MCF 10A (cell line): ENCODE measurements at places on chromosomes 4 and X.
A peak's percentile ranks its signal among the peaks of the same experiment; 100 is the strongest.

GRCh38 chr4:37765741-37766140 lies 60.7 kb upstream of the PGM2 start:
- peaks cover 22% of the 10 kb centered on the region for H3K4me1 ChIP-seq
- no peaks in the 10 kb centered on the region for H3K27me3 ChIP-seq
- no peaks in the 10 kb centered on the region for H3K36me3 ChIP-seq
- no peak for DNase-seq
- no peak overlapping the region for H3K27ac ChIP-seq
- no peak overlapping the region for H3K4me3 ChIP-seq

DNA sequence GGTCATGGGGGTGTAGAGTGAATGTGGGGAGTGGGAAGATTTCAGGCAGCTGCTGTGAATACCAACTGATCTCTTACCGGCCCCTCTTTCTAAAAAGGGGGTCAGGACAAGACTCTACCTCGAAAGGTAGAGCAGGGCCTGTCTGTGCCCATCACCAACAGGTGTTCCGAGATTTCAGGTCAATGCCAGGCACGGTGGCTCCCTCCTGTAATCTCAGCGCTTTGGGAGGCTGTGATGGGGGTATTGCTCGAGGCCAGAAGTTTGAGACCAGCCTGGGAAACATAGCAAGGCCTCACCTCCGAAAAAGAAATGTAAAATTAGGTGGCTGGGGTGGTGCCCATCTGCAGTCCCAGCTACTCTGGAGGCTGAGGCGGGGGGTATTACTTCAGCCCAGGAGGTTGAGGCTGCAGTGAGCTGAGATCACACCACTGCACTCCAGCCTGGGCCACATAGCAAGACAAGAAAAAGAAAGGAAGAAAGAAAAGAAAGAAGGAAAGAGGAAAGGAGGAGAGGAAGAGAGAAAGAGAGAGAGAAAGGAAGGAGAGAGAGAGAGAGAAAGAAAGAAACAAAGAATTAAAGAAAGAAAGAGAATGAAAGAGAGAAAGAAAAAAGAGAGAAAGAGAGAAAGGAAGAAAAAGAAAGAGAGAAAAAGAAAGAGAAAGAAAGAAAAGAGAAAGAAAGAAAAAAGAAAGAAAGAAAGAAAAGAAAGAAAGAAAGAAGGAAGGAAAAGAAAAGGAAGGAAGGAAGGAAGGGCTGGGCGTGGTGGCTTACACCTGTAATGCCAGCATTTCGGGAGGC lies 50.1 kb downstream of the CRLF2 start:
- H3K27me3 ChIP-seq, result no peaks in the 10 kb centered on the region
- H3K36me3 ChIP-seq, result peaks cover 15% of the 10 kb centered on the region
- no peaks in the 10 kb centered on the region for H3K4me1 ChIP-seq
- H3K4me3 ChIP-seq, result no peak overlapping the region

DNA sequence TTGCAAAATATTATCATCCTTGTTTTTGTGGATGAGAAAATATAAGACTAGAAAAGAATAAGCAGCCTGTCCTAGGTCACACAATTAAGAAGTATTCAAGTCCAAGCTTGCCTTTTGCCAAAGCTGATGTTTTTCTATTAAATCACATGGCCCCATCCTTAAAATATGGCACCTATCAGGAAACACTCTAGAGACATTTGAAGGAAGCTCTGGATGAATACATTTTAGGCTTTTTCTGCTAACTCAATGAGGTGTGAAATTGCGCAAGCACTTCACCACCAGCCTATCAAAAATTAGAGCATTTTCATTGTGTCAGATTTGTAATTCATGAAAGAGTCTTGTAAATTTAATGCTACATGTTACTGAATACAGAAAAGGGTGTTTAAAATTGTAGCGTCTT lies 251.1 kb upstream of the MAD2L1 start:
- H3K4me3 ChIP-seq, result no peak overlapping the region
- no peak overlapping the region for H3K27ac ChIP-seq

DNA sequence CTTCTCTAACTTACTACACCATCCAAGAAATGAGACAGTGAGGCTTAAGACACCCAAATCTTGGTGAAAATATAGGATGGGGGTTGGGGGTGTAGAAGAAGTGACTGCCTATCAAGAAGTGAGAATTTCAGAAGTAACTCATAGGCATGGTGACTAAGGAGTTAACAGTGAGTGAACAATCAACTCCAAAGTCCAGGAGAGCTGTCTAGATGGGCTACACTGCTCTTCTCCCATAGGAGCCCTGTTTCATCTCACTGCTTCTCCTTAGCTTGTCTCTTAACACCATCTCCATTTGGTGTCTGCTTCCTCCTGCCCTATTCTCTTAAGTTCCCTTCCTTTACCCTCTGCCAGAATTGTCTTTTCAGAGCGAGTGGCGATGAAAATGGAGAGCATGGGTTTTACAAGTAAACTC lies 22.7 kb downstream of the FABP2 start:
- H3K27me3 ChIP-seq, result no peaks in the 10 kb centered on the region
- H3K4me1 ChIP-seq, result peaks cover 12% of the 10 kb centered on the region
- H3K36me3 ChIP-seq, result peaks cover 30% of the 10 kb centered on the region
- H3K4me3 ChIP-seq, result peak overlapping the region; percentile 93
- peak overlapping the region; percentile 97 for H3K27ac ChIP-seq

GRCh38 chrX:14015941-14016340 lies 13.8 kb downstream of the GEMIN8 start:
- H3K4me3 ChIP-seq, result no peak overlapping the region
- no peaks in the 10 kb centered on the region for H3K27me3 ChIP-seq
- DNase-seq, result no peak
- peaks cover 43% of the 10 kb centered on the region for H3K36me3 ChIP-seq
- peaks cover 1% of the 10 kb centered on the region for H3K4me1 ChIP-seq

GRCh38 chr4:61427818-61428495 lies 227.8 kb downstream of the ADGRL3 start:
- H3K27ac ChIP-seq, result no peak overlapping the region
- H3K27me3 ChIP-seq, result no peaks in the 10 kb centered on the region
- H3K4me3 ChIP-seq, result no peak overlapping the region
- peak; percentile 80 for DNase-seq

DNA sequence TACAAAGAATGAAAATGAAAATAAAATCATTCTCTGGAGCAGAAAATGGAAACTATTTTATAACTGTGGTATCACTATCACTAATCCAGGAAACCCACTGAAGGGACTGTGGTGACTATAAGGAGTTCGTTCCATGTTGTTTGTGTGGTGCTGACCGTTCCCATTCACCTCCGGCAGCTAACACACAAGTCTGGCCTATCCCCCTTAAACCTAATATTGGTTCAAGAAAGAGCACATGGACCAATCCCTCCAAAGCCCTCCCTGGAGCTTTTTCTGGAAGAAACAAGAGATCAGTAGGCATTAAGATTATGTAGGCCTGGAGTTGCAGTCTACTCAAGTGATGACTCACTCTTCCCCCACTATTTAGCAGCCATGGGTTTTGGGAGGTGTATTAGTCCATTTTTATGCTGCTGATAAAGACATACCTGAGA lies 25.9 kb upstream of the FAM241A start:
- no peak for DNase-seq
- peaks cover 7% of the 10 kb centered on the region for H3K4me1 ChIP-seq
- H3K36me3 ChIP-seq, result no peaks in the 10 kb centered on the region
- no peaks in the 10 kb centered on the region for H3K27me3 ChIP-seq

DNA sequence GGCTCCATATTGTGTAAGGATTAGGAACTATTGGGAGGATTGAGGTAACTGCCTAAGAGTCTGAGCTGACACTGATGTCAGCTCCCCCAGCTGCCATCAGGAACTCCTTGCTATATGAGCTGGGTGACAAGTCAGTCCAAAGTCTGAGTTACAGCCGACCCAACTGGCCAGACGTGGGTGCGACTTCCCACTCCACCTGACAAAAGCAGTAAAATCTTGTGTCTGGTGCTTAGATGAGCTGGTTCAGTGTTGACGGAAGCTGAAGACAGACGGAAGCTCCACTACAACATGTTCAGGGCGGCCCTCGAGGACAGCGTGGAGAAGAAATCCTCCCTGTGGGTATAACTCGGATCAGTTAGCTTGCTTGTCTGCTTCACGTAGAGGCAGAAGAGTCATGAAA lies 22.8 kb upstream of the NAT8L start:
- H3K4me1 ChIP-seq, result no peaks in the 10 kb centered on the region
- H3K27ac ChIP-seq, result no peak overlapping the region
- H3K36me3 ChIP-seq, result no peaks in the 10 kb centered on the region
- H3K4me3 ChIP-seq, result no peak overlapping the region

DNA sequence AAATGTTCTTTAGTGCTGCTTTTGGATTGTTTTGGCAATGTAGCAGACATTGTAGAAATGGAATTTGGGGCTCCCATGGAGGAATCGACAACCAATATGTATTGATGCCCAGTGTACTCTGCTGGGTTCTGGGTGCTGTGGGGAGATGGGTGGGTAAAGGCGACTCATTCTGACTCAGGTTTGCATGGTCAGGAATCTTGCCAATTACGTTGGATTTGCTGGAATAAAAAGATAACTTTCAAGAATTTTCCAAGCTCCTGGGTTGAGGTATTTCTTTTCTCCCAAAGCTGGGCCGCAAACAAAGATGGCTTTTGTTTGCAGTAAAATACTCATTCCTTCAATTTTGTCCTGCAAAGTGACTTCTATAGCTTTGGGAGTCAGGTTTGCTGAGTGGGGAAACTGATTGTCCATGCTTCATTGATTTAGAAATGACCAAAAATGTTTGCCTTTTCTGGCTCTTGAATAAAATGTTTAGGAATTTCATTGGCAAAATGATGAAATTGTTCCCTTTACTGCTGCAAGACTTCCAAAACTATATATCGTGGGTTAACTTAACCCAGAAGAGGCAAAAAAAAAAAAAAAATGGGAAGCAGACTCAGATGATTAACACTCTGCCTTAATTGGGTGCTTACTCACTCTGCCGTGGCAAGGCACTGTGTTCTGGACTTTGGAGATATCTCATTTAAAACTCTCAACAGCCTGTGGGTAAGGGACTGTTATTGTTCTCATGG lies 57.0 kb downstream of the RTL9 start:
- H3K36me3 ChIP-seq, result no peaks in the 10 kb centered on the region
- no peak overlapping the region for H3K4me3 ChIP-seq
- peaks cover 87% of the 10 kb centered on the region for H3K27me3 ChIP-seq
- peaks cover 16% of the 10 kb centered on the region for H3K4me1 ChIP-seq
- no peak for DNase-seq
- H3K27ac ChIP-seq, result no peak overlapping the region

GRCh38 chr4:2869659-2870058 lies 26.0 kb downstream of the ADD1 start:
- H3K27me3 ChIP-seq, result no peaks in the 10 kb centered on the region
- peaks cover 12% of the 10 kb centered on the region for H3K36me3 ChIP-seq
- no peak overlapping the region for H3K4me3 ChIP-seq
- H3K27ac ChIP-seq, result no peak overlapping the region
- H3K4me1 ChIP-seq, result peaks cover 7% of the 10 kb centered on the region

DNA sequence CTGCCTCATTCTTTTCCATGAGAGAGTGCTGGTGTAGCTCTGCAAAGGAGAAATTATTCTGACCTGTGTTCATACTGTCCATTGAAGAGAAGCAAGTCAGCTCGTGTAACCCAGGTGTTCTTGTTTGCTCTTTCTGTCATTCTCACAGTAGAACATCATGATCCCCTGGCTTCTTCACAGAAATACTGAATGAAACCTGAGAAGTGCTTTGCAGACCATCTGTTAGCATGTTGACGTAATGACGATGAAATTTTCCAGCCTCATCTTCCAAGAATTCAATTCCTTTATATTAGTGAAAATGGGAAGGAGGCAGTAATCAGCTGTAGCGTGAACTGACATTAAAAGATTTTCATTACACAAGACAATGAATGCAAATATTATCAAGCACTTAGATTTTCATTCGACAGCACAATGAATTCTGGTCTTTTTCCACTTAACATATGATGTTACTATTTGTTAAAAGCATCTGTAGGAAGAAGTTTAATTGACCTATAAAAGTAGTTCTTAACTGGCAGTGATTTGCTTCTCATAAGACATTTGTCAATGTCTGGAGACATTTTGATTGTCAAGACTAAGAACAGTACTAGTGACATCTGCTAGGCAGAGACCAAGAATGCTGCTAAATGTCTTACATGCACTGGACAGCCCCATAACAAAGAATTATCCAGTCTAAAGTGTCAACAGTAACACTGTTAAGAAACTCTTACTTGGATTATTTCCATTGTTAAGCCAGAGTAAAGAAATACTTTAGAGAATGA lies 246.3 kb downstream of the BANK1 start:
- no peaks in the 10 kb centered on the region for H3K27me3 ChIP-seq
- no peaks in the 10 kb centered on the region for H3K4me1 ChIP-seq
- no peak overlapping the region for H3K27ac ChIP-seq
- H3K36me3 ChIP-seq, result no peaks in the 10 kb centered on the region
- DNase-seq, result no peak

GRCh38 chr4:56995525-56995924 lies 16.8 kb downstream of the POLR2B start:
- peaks cover 99% of the 10 kb centered on the region for H3K36me3 ChIP-seq
- H3K4me1 ChIP-seq, result peaks cover 6% of the 10 kb centered on the region
- no peaks in the 10 kb centered on the region for H3K27me3 ChIP-seq

DNA sequence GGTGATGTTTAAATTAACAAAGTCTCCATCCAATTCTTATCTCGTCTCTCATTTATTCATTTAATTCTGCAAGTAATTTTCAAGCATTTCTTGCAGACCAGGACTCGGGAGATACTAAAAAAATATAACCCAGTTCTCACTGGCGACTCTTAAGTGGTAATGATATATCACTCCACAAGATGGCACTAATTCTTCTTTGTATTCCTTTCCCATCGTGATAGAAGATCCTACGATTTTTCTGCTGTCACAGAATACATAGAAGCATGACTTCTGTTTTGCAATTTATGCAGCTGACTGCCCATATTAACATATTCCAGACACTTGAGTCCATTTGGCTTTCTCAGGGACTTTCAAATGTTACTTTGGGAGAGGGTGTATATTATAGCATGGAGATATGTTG lies 64.0 kb upstream of the FGF13 start:
- no peak overlapping the region for H3K4me3 ChIP-seq
- no peak overlapping the region for H3K27ac ChIP-seq
- no peaks in the 10 kb centered on the region for H3K36me3 ChIP-seq
- peaks cover 13% of the 10 kb centered on the region for H3K4me1 ChIP-seq
- DNase-seq, result peak; percentile 55
- no peaks in the 10 kb centered on the region for H3K27me3 ChIP-seq

- DNase-seq, result peak; percentile 75
- no peaks in the 10 kb centered on the region for H3K36me3 ChIP-seq
- H3K27me3 ChIP-seq, result no peaks in the 10 kb centered on the region
- H3K27ac ChIP-seq, result peak overlapping the region; percentile 87
- peaks cover 37% of the 10 kb centered on the region for H3K4me1 ChIP-seq
- peak overlapping the region; percentile 3 for H3K4me3 ChIP-seq
Measured at GRCh38 chr4:76622126-76622525, 187.1 kb downstream of the SHROOM3 start.

GRCh38 chr4:137389911-137390520 lies 142.3 kb downstream of the PCDH18 start:
- peak; percentile 43 for DNase-seq
- no peaks in the 10 kb centered on the region for H3K36me3 ChIP-seq
- no peak overlapping the region for H3K4me3 ChIP-seq
- no peaks in the 10 kb centered on the region for H3K27me3 ChIP-seq

GRCh38 chrX:136055651-136056221 lies 70.5 kb downstream of the SLC9A6 start:
- H3K4me3 ChIP-seq, result no peak overlapping the region
- H3K27ac ChIP-seq, result no peak overlapping the region
- H3K36me3 ChIP-seq, result no peaks in the 10 kb centered on the region
- H3K27me3 ChIP-seq, result peaks cover 33% of the 10 kb centered on the region
- H3K4me1 ChIP-seq, result no peaks in the 10 kb centered on the region

- H3K4me3 ChIP-seq, result no peak overlapping the region
- H3K36me3 ChIP-seq, result no peaks in the 10 kb centered on the region
- H3K27ac ChIP-seq, result no peak overlapping the region
- no peaks in the 10 kb centered on the region for H3K27me3 ChIP-seq
- peaks cover 16% of the 10 kb centered on the region for H3K4me1 ChIP-seq
Measured at GRCh38 chr4:153464068-153464467, 2.1 kb upstream of the TMEM131L start.
